Thymus (tissue), 14 donors: ENCODE measurements at places on chromosomes 16 and 17. TPM values are rescaled to one million over a fixed set of nuclear protein-coding genes. Genes with fewer than 3 reads are reported as not detected.

DNA sequence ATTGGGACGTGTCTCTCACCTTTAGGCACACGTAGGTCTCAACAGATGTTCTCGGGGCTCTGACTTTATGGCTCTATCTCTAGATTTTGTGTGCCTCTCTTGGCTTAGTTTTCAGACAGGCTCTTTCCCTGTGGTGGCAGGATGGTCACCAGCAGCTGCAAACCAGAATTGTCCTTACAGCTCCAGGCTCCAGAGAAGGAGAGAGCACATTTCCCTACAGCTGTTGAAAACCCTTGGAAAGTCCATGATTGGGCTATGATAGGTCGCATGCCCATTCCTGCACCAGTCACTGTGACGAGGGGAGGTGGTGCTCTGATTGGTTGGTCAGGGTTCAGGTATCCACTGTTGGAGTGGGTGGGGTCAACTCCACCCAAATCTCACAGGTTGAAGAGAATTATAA, 41.5 kb downstream of the SHISA9 start:
- no peak for DNase-seq

GRCh38 chr17:8204761-8205555, 5.4 kb downstream of the AURKB start:
- DNase-seq: no peak

GRCh38 chr17:82751171-82751570, 694 bp upstream of the TBCD start:
- DNase-seq: no peak

DNA sequence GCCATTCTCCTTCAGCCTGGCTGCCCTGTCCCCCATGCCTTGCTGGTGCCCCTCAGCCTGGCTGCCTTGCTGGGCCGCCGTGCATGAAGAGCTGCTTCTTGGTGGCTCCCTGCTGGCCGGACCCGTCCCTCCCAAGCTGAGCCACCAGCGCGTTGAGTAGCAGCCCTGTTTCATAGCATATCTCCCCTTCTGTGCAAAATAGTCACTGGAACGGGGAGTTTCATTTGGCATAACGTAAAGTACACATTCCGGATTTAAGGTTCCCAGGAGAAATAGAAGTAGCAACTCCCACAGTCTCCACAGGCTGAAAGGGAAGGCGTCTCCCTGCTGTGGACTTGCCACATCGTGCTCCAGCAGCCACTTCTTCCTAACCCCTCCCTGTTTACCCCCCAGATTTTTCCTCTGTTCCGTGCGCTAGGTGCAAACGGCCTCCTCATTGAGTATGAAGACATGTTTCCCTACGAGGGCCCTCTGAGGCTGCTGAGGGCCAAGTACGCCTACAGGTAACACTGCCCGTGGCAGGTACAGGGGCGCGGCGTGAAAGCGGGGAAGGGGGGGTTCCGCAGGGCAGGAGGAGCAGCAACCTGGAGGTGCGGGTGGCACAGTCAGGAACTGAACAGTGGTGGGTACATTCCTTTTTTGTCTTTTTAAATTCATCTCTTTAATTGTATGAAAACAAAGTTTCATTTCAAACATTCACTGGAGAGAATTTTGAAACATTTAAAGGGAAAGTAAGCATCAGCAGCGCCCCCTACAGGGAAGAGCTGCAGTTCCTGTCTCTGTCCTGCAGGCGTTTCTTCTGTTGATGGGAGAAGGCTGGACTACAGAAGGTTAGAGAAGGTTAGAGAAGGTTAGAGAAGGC, 5.8 kb upstream of the OGFOD3 start:
- peak; percentile 63 for DNase-seq

GRCh38 chr16:534135-534534, 6.6 kb downstream of the CAPN15 start:
- no peak for DNase-seq

DNA sequence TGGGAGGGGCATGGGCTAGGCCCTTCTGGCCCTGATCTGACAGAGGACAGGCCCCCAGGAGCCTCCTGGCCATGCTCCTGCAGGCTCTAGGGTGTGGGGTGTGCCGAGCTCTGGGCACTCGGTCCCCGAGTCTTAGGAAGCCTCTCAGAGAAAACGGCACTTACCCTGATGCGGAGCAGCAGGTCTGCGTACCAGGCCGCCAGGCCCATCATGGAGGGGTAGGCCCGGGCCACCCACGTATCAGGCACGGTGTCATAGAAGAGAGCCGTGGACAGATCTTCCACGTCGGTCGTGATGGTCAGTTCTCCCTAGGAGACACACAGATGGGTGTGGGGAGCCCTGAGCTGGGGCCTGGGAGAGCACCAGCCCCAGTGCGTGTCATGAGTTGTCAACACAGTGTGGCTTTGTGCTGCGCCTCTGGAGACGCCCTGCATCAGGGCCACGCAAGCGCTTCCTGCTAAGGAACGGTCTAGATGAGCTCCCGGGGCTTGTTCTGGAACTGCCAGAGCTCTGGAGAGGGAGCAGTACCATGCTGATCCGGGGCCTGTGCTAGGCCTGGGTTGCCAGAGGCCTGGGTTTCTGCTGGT, 47.9 kb downstream of the PGS1 start:
- DNase-seq: no peak

DNA sequence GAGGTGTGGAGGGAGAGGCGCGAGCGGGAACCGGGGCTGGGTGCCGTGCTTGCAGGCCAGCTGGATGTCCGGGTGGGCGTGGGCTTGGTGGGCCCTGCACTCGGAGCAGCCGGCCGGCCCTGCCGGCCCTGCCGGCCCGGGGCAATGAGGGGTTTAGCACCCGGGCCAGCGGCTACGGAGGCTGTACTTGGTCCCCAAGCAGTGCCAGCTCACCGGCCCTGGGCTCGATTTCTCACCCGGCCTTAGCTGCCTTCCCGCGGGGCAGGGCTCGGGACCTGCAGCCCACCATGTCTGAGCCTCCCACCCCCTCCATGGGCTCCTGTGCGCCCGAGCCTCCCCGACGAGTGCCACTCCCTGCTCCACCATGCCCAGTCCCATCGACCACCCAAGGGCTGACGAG, 24.7 kb upstream of the GPATCH8 start:
- DNase-seq: no peak

GRCh38 chr17:8163978-8164814, 1.4 kb upstream of the VAMP2 start:
- no peak for DNase-seq

GRCh38 chr17:12898110-12898509, 108.8 kb downstream of the ARHGAP44 start:
- DNase-seq: no peak

DNA sequence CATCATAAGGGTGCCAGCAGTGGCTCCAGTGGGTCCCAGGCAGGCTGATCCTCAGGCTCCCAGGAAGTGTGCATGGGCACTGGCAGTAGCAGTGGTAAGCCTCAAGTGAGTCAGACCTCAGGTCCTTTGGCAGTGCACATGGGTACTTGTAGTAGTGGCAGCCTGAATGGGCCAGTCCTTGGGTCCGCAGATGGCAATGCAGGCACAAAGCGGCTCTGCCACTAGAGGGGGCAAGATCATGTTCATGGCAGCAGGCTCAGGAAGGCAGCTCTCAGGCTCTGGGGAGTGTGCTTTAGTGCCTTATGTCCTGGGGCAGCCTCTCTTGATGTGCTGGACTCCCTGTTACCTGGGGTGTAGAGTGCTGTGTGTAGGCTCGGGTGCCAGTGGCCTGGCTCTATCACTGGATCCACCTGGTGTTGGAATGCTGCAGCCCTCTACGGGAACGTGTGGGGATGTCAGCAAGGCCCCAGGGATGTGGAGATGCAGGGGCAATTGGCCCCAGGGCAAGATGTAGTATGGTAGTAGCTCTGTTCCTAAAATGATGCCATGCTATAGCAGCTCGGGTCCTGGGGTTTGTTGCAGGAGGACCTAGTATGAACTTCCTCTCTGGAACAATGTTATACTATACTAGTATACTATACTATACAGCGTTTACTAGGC, 11.0 kb downstream of the ACSM3 start:
- DNase-seq: peak; percentile 36

GRCh38 chr16:24745391-24745790, 15.9 kb downstream of the TNRC6A start:
- DNase-seq: no peak

DNA sequence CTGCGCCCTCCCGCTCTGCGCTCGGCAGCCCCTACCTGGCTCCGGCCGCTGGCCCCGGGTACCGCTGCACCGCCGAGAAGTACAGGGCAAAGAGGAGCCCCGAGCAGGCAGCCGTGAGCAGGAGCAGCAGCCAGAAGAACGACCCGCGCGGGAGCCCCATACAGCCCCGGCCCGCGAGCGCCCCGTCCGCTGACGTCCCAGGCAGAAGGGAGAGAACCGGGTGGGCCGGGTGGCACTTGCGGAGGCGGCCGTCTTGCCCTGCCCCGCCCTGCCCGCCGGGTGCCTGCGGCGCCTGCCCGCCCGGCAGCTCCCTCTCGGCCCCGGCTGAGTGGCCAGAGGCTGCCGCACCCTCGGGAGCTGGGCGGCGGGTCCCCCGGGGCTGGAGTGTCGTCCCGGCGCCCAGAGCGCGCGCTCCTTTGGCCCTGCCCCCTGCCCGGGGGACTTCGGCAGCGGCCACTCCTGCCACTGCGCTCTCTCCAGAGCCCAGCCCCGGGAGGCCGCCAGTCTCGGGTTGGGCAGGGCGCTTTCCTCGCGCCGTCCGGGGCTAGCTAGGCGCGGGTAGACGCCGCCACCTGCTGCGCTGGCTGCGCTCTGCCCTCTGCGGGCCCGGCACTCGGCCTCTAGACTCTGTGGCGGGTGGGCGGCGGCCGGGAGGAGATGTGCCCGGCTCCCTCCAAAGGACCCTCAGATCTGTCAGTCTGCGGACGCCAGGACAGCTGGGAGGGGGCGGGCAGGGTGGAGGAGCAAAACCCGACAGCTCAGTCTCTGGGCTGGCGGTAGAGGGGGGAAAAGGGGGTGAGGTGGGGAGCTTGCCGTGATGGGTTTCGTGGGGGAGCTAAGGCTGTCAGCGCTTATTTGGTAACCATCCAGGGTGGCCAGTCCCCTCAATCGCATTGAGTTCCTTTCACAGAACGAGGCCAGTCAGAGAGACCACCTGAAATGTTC, at the start of gene ST6GALNAC2:
Gene ST6GALNAC2 (minus strand): TSS at position 212 of the 945 bp plus-strand sequence. CDS start 52 bp downstream, at position 160.
- DNase-seq: no peak

DNA sequence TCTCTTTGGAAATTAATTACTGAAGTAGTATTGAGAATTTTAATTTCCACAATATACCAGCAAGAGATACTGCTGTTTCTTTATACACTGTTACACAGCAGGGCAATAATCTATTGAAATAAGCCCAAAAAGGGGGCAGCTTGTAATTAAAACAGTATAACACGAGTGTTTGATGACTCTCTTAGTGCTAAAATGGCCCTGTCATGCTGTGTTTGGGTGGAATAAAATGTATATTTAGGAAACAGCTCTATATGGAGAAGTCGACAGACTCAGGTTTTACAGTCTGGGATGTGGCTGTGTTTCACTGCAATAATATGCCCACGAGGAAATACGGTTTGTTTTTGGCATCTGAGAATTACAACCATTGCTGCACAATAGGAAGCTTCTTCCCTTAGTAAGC, 537.7 kb upstream of the HSBP1 start:
- DNase-seq: no peak

GRCh38 chr17:1126801-1127550, 52.8 kb downstream of the ABR start:
- no peak for DNase-seq

DNA sequence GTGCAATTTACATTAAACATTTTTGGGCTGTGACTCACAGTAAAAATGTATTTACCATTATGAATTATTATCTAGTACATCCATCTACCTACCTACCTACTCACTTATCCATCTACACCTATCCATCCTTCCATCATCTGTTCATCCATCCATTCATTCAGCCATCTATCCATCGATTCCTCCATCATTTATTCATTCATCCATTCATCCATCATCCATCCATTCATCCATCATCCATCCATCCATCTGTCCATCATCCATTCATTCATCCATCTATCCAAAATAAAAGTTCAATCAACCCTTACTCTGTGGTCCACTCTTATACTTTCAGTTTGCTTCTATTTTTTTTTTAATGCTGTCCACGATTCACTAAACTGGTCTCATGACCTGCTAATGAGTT, 118.4 kb downstream of the NTN1 start:
- DNase-seq: no peak

- DNase-seq: no peak
Observed at GRCh38 chr16:35305476-35305875, 1846.1 kb downstream of the TP53TG3F start.

- DNase-seq: no peak
Observed at GRCh38 chr16:51388516-51388951, 237.5 kb upstream of the SALL1 start.

DNA sequence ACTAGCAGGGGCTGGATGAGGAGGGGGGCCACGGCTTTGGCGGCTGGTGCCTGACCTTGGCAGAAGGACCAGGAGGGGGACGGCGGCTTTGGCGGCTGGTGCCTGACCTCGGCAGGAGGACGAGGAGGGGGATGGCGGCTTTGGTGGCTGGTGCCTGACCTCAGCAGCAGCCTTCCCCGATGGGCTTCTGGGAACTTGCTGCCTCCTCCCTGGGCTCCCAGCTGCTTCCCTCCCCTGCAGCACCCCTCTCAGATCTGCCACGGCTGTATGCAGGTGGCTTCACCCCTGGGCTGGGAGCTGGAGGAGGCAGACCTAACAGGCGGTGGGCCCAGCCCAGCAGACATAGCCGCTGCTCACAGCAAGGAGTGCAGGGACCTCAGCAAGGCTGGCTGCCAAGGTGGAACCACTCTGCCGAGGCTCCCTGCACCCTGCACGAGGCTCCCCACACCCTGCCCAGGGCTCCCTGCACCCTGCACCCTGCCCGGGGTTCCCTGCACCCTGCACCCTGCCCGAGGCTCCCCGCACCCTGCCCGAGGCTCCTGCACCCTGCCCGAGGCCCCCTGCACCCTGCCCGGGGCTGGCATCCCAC, 38.4 kb upstream of the CBFA2T3 start:
- no peak for DNase-seq

DNA sequence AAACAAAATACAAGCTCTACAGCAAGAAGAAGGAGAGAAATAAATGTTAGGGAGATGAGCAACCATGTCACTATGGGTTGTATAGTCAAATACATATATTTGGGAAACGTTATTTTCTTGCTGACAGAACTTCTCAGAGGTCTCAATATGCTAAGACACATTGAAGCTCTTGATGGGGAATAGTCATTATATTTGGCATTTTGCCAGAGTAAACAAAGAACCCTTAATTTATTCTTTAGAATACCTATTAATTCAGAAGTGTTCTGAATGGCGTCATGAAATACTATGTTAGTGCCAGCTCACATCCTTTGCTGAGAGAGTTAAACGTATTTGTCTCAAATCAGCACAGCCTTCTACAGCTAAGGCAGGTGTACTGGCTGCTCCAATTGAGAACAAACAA, 458.9 kb downstream of the CDH13 start:
- DNase-seq: no peak

The MEOX1 gene
- 2.1 TPM for polyA plus RNA-seq

The SCRN2 gene
- polyA plus RNA-seq: 39.4 TPM

The PRAC1 gene
- 0.91 TPM for polyA plus RNA-seq

The CDH5 gene
- polyA plus RNA-seq: 12.0 TPM

The PRSS21 gene
- 0.68 TPM for polyA plus RNA-seq

The HELZ gene
- 8.2 TPM for polyA plus RNA-seq

The PIRT gene
- polyA plus RNA-seq: 0.05 TPM

The EXOSC6 gene
- polyA plus RNA-seq: 22.8 TPM

The TMEM204 gene
- polyA plus RNA-seq: 29.3 TPM

The TGFB1I1 gene
- 9.2 TPM for polyA plus RNA-seq

The TMEM114 gene
- polyA plus RNA-seq: 0.34 TPM

The MPO gene
- 5.6 TPM for polyA plus RNA-seq

The STAT5B gene
- polyA plus RNA-seq: 51.6 TPM

The NACA2 gene
- 0.43 TPM for polyA plus RNA-seq
